Left ventricle myocardium superior (tissue), 1 donor: ENCODE measurements at places on chromosomes 13 and 19.
A peak's percentile ranks its signal among the peaks of the same experiment; 100 is the strongest.

DNA sequence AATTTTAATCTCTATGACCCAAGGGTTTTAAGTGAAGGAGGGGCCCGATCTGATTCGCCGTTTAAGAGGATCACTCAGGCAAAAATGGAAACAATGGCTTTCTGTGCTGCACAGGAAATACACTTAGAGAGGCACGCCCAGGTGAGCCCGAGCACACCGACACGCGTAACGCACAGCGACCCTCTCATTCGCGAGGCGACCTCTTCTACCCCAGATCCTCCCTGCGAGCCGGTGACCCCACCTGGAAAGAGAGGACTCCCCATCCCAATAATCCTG, 216 bp downstream of the SH2D3A start:
- DNase-seq: no peak

DNA sequence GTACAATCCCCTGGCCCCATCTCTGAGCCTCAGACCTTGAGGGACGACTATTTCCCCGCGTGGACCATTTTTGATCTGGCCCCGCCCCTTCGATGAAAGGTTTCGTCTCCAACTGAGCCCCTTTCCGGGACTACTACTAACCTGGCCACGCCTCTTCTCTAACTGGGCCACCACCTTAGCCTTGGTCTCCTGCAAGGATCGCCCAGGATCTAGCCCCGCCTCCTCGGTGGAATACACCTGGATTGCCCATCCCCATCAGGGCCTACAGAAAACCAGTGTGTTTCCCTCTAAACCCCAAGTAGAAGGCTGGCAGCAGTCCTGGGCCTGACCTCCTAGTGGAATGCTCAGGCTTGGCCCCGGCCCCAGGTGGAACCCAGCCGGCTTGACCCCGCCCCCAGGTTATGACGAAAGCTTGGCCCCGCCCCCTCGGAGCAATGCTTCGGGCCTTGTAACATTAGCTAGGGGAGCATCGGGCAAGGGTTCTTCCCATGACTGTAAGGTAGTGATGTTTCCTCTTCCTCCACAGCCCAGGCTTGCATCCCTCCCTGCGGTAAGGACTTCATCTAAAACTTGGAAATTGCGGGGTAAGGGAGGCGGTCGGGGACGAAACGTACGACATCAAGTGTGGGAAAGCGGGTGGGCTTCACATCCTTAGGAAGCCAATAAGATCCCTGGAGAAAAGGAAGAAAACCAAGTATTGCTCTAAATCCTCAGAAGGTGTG, 9.1 kb downstream of the SPACA6 start:
- DNase-seq: peak; percentile 88

GRCh38 chr13:95547531-95548167, 4.9 kb upstream of the CLDN10 start:
- no peak for DNase-seq

DNA sequence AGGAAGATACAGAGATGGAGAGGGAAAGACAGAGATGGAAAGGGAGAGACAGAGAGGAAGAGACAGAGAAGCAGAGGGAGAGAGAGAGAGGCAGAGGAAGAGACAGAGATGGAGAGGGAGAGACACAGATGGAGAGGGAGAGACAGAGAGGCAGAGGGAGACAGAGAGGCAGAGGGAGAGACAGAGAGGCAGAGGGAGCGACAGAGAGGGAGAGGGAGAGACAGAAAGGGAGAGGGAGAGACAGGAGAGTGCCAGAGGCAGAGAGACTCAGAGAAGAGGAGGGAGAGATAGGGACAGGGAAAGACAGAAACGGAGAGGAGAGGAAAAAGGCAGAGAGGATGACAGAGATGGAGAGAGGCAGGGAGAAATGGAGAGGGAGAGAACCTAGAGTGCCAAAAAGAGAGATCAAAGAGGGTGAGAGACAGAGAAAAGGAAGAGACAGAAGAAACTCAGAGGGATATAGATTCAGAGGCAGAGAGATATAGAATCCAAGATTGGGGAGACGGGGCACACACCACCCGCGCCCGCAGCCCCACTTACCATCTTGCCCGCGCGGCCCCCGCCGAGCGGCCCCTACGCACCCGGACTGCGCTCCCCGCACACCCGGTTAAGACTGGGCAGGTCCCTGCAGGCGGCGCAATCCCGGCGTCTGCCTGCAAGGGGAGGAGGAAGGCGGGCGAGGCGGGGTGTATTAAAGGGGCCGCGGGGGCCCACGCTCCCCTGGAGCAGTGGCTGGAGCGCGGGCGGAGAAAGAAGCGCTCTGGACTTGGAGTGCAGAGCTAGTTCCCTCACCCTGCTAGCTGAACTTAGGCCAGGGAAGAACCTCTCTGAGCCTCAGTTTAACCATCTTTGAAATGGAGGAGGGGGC, 10.7 kb downstream of the TM6SF2 start:
- no peak for DNase-seq

- DNase-seq: no peak
Measured at GRCh38 chr13:52810526-52810925, 37.9 kb downstream of the PCDH8 start.

DNA sequence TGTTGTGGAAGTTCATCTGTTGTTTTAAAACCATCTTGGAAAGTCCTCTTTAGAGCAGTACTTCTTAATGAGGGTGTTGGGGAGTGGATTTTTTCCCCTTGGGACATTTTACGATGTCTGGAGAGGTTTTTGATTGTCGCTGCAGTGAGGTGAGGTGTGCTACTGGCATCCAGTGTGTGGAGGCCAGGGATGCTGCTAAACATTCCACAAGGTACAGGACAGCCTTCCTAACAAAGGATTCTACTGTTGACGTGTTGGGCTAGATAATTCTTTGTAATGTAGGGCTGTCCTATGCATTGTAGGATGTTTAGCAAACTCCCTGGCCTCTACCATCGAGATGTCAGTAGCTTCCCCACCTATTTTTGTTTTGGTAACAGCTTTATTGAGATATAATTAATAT, 33.3 kb downstream of the NAA16 start:
- DNase-seq: no peak

DNA sequence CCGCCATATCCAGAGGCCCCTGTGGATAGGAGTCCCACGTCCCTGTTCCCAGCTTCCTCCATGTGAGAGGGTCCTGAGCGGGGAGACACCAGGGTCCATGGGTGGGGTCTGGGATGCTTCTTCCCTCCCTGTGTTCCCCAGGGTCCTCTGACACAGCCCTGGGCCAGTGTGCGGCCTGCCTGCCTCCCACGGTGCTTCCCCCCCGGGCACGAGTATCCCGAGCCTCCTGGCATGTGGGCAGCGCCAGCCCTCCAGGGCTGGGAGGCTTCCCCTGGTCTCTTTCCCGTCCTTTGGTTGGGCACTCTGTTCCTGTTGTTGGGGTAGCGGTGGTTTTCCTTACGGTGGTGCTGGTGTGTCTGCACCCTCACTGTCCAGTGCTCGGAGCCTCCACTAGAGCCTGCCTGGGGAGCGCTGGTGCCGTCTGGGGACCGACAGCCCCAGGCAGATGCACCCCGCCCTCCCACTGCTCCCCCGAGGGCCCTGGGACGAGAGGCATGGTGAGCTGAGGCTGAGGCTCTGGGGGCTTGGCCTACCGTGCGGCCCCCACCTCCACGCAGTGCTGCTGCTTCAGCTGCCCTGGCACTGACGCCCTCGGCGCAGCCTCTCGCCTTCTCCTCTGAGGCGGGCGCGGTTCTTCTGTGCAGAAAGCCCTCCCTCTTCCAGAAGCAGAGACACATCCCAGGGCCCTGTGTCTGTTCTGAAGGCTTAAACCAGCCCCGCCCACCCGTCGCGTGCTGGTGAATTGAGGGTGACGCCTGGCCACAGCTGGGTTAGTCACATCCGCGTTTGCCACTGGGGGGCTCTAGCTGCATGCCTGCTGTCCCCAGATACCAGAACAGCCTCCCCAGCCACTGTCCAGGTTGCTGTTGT, 27.9 kb downstream of the PLEKHJ1 start:
- DNase-seq: peak; percentile 84

GRCh38 chr13:113854238-113855011, 9.5 kb downstream of the GAS6 start:
- DNase-seq: peak; percentile 70

GRCh38 chr13:26412936-26413716, 144.4 kb upstream of the WASF3 start:
- DNase-seq: no peak

DNA sequence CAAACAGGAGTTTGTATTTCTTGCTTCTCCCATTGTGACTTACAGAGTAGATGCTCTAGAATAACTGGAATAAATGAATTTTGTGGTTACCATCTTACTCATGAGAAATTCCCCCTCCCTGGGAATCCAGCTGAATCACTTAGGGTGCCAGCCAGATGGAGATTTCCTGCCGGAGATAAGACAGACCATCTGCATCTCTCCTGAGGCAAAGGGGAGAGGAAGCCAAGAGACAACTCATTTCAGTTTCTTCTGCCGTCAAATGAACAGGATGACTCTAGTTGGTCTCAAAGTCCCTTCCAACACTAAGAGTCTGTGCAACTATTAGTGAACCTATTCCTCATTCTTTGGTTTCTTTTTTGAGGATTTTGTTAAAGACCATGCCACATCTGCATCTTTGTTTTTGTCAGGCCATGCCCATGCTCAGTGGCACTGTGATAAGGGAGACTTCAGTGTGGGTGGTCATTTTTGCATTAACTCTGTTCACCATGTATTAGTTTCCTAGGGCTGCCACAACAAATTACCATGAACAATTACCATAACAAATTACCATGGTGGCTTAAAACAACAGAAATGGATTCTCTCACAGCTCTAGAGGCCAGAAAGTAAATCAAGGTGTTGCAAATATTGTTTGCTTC, 112.8 kb downstream of the NDFIP2 start:
- DNase-seq: no peak

DNA sequence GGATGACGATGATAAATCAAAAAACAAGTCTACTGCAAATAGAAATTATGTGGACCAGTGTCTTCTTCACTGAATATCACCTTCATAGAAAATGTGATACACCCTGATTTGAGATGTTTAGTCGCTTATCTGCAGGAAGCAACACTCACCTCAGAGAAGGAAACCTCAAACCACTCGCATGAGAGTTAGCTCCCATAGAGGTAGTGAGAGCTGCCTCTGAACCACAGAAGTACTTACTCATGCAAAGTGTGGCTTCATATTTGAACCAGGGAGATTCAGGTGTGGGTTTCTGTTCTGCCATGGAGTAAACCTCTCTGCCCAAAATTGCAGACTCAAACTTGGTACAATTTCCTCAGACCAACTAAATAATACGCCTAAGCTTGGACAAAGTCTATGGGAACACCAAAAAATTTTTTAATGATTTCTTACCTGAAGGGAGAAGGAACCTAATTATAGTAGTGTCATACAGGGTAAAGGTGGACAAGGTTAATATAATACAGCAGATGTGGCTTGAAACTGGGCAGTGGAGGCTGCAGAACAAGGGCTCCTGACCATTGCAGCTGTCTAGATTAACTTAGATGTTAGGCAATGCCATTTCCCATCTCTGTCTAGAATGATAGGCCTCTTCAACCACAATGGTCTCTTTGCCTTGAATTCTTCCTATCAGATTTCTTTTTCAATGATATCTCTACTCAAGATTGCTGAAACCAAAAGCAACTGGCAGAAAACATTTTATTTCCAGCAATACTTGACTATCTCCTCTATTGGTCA, 29.6 kb upstream of the RCBTB2 start:
- DNase-seq: no peak

DNA sequence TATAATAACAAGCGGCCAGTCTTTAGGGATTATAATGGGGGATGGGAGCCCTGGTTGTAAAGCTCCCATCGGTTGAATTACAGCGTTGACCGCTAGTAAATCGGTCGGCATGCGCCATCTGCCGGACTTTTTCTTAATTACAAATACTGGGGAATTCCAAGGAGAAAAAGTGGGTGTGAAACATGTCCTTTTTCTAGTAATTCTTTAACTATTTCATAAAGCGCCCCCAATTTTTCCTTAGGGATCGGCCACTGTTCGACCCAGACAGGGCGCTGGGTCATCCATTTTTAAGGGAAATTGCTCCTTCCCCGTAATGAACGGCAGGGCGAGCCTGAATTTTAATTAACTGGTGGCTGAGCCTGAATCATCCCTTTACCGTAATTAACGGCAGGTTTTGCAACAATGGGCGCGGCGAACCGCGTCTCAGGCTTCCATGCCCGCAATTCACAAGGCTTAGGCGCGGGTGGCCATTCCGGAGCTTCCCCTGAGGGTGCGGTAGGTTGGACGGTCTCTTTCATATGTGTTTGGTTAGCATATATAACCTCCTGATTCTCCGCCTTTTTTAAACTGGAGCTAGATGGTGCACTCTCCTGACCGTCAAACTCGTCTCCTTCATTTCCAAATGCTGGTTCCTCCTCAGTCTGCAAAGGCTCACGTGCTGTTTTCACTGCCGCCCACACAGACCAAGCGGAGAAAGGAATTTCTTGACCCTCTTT, 30.2 kb upstream of the EVI5L start:
- peak; percentile 56 for DNase-seq

DNA sequence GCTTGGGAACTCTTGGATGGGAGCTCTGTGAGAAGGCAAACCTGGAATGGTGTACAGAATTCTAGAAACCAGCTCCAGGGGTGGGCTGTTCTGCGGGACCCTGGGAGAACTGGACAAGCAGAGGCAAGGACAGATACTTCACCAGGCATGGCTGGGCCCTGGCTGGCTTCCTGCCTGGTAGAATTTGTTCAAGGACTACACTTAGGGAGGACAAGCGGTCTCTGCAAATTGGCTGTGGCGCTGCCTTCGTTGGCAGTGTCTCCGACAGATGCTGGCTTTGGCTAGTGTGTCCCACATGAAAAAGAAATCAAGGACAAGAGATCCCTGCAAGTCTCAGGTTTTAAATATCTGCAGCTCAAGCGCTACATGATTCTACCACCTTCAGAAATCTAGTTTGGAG, 12.4 kb downstream of the CEBPG start:
- peak; percentile 77 for DNase-seq

GRCh38 chr19:31597616-31598015, 248.4 kb upstream of the TSHZ3 start:
- no peak for DNase-seq

GRCh38 chr19:1449467-1450442, at the start of gene APC2:
TSS of gene APC2 (plus strand) at chr19:1450121. CDS start at chr19:1453002, 2,881 bp downstream.
- peak; percentile 33 for DNase-seq

DNA sequence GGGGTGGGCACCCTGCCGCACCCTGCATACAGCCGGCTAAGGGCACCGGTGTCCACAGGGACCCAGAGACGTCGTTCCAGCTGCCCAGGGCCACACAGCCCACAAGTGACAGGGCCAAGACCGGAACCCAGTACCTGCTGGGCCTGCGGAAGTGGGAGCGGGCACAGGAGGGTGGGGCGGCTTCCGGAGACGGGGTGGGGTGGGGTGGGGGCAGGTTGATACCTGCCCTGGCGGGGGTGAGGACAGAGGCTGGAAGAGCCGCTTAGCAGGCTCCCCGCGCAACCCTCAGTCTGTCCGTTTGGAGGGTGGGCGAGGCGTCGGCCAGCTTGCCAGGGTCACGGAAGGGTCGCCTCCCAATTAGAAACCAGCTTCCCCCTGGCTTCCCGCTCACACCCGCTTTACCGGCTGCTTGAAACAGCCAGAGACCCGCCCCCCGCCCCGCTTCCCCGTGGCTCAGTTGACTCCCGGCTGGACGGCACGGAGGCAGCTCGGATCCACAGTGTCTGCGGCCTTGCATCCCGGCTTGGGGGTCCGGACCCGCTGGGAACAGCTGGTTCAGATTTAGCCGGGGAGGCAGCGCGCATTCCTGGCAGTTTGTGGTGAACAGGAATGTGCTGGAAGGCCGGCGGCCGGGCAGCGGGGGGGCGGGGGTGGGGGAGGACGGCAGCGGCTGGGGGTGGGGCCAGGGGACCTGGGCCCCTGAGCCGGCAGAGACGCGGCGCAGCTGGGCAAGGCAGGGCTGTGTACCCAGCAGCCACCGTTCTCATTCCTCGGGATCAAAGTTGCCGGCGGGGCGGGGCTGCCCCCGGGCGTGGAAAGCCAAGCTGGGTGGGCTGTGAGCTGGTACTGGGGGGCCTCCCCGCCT, 1.9 kb downstream of the CNN2 start:
- DNase-seq: peak; percentile 79

- no peak for DNase-seq
Measured at GRCh38 chr19:57648331-57649003, 15.5 kb downstream of the ZNF211 start.

GRCh38 chr13:96492766-96493165, 402.9 kb downstream of the HS6ST3 start:
- DNase-seq: no peak
